Cerebellar nuclear complex (tissue), 1 donor: ENCODE measurements at places on chromosomes 4 and X.
A peak's percentile ranks its signal among the peaks of the same experiment; 100 is the strongest.

DNA sequence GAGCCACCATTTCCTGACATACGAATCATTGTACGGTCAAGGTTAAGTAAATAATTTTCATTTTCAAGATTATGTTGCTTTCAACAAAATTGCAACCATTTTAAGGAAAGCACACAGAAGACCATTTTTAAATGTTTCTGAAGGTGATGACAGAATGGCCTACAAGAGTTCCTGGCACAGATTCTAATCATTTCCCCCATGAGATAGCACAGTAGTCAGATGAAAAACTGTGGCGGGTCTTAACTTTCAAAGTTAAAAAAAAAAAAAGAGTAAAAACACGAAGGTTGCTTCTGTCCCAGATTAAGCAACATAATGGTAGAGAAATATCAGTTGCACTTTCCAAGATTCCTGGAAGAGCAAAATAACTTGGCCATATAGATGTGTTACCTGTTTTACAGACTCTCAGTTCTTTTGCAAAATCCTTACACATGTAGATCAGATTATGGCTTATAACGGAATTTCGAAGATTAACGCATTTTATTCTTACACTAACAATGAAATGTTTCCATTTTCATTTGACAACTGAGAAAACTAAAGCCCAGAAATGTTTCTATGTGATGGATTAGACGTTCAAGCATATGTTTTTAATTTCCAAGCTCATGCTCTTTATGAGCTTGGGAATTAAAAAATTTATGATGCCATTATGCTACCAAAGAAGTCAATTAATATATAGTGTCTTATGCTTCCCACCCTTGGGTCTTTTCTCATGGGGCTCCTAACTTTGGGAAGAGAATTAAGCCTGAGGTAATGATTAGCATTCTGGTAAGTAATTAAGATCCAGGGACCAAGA is 335.1 kb upstream of the CLNK start:
- no peak for DNase-seq

DNA sequence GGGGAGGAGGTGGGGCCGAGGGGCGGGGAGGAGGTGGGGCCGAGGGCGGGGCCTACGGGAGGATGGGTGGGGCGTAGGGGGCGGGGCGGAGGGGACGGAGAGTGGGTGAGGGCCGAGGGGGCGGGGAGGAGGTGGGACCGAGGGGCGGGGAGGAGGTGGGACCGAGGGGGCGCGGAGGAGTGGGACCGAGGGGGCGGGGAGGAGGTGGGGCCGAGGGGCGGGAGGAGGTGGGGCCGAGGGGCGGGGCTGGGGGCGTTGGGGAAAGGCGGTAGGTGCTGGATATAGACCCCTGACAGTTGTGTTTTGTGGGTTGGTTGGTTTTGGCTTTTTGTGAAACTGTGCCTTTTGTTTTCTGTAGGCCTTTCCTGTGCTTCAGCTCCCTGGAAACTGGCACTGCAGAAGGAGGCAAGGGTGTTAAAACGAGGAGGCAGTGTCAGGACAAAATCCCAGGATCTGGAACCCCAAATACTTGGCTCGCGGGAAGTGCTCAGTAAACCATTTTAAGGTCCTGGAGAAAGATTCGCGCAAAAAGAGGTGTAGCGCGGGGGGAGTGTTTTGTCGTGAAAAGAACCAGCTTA is 580 bp upstream of the MMGT1 start:
- no peak for DNase-seq

- DNase-seq = no peak
Measured at GRCh38 chr4:101345271-101345595, 2.1 kb downstream of the PPP3CA start.

DNA sequence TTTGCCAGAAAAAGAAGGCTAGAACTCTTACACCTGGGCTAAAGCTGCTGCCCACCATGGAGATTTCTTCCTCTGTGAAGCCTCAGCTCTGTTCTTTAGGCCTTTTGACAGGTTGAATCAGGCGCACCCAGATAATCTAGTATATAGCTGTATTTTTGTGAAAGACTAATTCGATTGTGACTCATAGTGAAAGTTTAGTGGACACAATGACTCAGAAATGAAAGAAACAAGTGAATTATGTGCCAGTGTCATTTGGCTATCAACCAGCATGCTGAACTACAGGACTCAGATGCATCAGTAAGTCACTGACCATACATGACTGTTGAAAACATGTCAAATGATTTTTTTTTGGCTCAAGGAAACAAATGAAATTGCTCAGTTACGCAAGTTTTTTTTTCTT is 425.4 kb downstream of the SLITRK2 start:
- no peak for DNase-seq

DNA sequence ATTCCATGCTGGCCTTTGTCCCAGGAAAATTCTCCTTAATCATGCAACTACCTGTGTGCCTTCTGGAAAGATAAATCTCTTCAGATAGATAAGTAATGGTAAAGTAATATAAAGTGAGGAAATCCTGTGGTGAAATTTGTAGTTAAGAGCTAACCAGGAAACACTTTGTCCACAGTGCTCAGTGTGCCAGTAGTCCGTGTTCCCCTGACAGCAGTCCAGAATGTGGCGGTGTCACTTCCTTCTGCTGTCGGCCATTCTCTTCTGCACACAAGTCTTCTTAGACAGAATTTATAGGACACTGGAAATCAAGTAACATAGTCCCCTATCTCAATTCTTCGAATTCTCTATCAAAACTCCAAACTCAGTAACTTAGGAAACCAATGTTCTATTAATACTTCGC is 5.7 kb upstream of the CXXC4 start:
- DNase-seq = no peak

DNA sequence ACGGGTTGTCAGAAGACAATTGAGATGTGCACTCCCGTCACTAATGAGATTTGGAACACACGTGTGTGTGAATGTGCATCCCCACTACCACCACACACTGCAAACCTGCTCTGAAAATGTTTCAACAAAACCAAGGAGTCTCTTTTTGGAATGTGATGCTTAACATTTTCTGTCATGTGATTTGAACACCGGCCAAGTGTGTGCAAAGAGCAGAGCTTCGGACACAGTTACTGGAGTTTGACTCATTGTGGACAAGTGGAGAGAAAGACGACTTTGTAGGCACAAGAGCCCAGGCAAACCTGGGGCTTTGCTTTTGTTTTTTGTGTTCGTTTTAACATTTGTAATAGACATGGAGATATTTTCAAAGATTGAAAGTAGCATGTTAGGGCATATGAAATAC is 49.2 kb downstream of the CCKAR start:
- no peak for DNase-seq

GRCh38 chrX:67961516-67961915 is 417.7 kb downstream of the AR start:
- no peak for DNase-seq

- no peak for DNase-seq
Measured at GRCh38 chrX:110394651-110395050, 36.0 kb downstream of the RTL9 start.

DNA sequence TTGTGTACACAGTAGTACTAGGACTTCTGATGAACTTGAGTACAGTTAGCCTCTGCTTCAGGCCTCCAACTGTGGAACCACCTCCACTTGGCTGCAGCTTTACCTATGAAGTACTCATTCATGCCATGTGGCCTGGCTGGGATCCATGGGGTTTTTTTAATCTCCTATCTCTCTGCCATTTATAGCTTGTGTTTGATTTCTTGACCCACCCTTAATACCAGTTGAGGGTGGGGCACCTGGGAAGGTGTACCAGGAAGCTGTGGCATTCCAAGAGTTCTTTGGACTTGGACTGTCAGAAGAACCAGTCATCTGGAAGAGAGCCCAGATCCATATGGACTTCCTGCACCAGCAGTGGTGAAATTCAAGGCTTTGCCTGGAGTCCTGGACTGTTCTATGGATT is 230.1 kb downstream of the SHROOM3 start:
- no peak for DNase-seq

- DNase-seq = no peak
Measured at GRCh38 chr4:70706516-70706915, 15.2 kb upstream of the RUFY3 start.

GRCh38 chrX:139026811-139027210 is 315.3 kb upstream of the FGF13 start:
- DNase-seq = no peak

DNA sequence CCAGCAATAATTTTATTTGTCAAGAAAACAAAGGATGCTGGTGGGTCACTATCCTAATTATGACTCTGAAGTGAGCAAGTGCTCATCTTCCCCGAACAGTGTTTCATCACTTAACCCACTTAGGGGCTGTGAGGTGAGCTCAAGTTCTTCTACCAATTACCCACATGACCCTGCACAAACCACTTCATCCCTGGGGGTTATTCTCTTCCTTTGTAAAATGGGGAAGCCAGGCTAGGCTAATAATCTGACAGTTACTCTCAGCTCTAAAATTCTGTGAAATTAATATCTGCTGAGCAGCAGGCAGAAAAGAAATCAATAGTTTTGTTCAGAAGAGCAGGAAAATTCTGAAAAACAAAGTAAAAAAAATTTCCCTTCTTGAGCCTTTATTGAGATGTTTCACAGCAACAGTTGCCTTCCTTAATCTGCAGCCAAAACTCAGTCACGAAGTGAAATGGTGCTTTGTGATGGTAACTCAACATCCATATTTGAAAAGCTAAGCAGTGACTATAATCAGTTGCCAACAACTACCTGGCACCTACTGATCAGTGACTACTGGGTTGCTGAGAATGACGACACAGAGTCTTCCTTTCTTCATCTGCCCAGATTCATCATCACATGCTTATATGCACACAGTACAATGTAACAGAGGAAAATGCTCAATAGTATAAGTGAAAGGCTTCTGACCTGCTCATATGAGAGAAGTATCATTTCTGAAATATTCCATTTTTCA is 24.1 kb downstream of the ATP8A1 start:
- DNase-seq = no peak

GRCh38 chr4:128811571-128812441 is 2.3 kb downstream of the JADE1 start:
- DNase-seq = peak; percentile 33

DNA sequence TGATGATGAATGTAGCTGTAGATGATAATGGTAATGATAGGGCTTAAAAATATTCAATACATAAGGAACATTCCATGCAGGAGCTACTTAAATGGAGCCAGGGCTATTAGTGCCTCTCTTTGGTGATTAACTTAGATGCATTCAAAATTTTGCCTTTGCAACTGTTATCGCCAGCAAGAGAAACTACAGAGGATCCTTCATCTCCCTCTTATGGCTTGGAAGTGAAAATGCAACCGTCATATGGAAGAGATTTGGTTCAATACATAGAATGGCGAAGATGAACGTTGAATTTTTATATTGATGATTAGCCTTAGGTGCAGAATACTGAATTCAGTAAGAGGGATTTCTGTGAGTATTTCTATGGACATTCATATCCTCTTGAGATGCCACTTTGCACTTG is 134.5 kb upstream of the NLGN4X start:
- no peak for DNase-seq

DNA sequence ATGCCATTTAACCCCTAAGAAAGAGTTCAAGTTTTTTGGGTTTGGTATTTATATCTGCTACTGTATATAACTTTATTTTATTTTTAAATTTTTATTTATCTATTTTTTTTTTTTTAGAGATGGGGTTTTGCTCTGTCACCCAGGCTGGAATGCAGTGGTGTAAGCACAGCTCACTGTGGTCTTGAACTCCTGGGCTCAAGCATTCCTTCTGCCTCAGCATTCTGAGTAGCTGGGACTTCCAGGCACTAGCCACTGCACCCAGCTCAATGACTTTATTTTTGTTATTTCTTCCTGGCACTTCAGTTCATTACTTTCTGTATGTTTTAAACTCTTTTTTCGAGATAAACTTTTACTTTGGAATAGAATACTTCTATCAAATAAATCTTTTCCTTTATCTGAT is 42.4 kb upstream of the PGAM4 start:
- no peak for DNase-seq

DNA sequence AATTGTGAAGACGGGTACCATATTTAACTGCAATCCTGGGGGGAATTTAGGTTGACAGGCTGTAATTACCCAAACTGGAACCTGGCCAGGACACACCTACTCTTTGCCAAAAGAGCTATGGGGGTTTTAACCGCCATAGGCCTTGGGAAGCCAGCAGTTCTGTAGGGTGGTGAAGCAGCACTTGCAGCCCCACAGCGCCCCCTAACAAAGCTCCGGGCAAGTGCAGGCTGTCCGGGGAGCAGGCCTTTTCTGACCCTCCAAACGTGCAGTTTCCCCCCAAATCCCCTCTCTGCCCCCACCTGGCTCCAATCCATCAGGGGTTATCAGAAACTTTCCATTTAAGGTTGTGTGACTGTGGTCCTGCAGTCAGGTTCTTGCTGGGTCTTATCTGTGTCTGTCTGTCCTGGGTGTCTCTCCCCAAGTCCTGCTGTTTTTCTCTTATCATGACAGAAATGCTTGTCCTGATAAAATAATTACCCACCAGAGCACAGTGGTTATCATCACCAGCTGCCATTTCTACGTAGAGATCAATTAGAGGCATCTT is 350.9 kb downstream of the MID1IP1 start:
- DNase-seq = no peak

- no peak for DNase-seq
Measured at GRCh38 chr4:139643042-139643895, 22.4 kb upstream of the MGST2 start.

GRCh38 chr4:114487101-114487500 is 111.5 kb upstream of the UGT8 start:
- no peak for DNase-seq

DNA sequence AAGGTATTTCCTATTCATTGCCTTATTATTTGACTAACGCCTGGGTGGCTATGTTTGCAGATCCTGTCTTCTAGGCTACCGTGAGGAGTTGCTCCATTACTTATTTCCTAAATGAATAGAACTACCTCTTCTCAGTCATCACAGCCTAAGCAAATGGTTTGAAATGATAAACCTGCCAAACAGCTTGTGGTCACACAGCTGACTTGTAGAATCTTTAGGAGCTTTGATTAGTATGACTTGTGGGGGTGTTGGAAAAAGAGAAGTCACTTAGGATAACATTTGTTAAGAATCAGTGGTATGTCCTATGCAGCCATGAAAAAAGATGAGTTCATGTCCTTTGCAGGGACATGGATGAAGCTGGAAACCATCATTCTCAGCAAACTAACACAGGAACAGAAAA is 169.3 kb downstream of the PPARGC1A start:
- DNase-seq = no peak

- no peak for DNase-seq
Measured at GRCh38 chr4:187006189-187006618, 282.5 kb upstream of the FAT1 start.

GRCh38 chr4:135282676-135283075 is 1081.1 kb upstream of the PABPC4L start:
- DNase-seq = no peak

DNA sequence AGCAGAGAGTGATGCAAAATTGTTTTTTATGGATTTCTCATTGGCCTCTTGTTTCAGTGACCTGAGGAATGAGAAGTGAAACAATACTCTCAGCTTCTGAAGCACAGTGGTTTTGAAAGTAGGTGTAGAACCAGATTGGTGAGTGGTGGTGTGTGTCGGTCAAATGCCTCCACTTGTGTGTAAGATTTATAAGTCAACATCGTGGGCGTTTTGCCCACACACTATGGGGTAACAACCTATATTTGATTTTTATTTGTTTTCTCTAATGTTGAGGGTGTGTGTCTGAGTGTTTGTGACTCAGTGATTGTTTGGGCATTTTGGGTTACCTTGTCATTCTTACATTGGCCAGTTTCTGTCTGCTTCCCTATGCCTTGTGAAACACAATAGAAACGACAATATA is 23.3 kb downstream of the ADGRL3 start:
- DNase-seq = no peak
